ENCODE measurements at places on chromosomes 16 and 17. TPM values are rescaled to one million over a fixed set of nuclear protein-coding genes. Genes with fewer than 3 reads are reported as not detected.

Gene SSTR5
- not detected for total RNA-seq

Gene PLEKHM1
- 37.0 TPM for total RNA-seq

Gene CMTM2
- not detected for total RNA-seq

Gene DNAI2
- not detected for total RNA-seq

Gene RARA
- 19.7 TPM for total RNA-seq

Gene KRTAP4-9
- not detected for total RNA-seq

Gene NPIPB2
- 7.3 TPM for total RNA-seq

Gene CCL17
- total RNA-seq: not detected

Gene GNAO1
- total RNA-seq: 0.17 TPM

Gene CLDN6
- 0.13 TPM for total RNA-seq

Gene ABCC11
- total RNA-seq: 0.30 TPM

Gene PPP1R9B
- 47.5 TPM for total RNA-seq

Gene KRT40
- total RNA-seq: not detected

Gene EIF4A3
- 80.3 TPM for total RNA-seq

Gene ITGAX
- total RNA-seq: not detected

Gene WNT9B
- not detected for total RNA-seq

Gene ABCA6
- 42.6 TPM for total RNA-seq

Gene DRC7
- 0.07 TPM for total RNA-seq

Gene ZNF19
- total RNA-seq: 2.9 TPM

Gene CCL16
- not detected for total RNA-seq

Gene TBC1D3K
- total RNA-seq: 0.07 TPM

Gene TBC1D26
- total RNA-seq: 0.39 TPM

Gene TK2
- 61.6 TPM for total RNA-seq

Gene EXOC3L1
- not detected for total RNA-seq

Gene TK1
- 27.5 TPM for total RNA-seq

Gene PYDC1
- not detected for total RNA-seq

Gene TPSD1
- total RNA-seq: not detected

Gene SLC13A2
- not detected for total RNA-seq

Gene CHRNE
- total RNA-seq: 2.8 TPM

Gene CTRL
- total RNA-seq: 0.30 TPM

Gene EPX
- not detected for total RNA-seq

Gene ZPBP2
- total RNA-seq: not detected

Gene ACSM2A
- not detected for total RNA-seq

Gene PRSS53
- total RNA-seq: 6.0 TPM

Gene PGAP3
- 14.9 TPM for total RNA-seq

Gene AURKB
- total RNA-seq: 5.5 TPM

Gene SLC38A8
- total RNA-seq: not detected

Gene CBFA2T3
- not detected for total RNA-seq

Gene KRT33B
- total RNA-seq: not detected

Gene NHERF2
- 76.2 TPM for total RNA-seq

Gene RAB26
- total RNA-seq: 1.2 TPM

Gene RGS9
- total RNA-seq: 1.1 TPM

Gene COPRS
- 70.0 TPM for total RNA-seq
